ENCODE measurements at places on chromosomes 4 and X.

GRCh38 chr4:145819853-145820181, 118.8 kb downstream of the ZNF827 start:
- no peak for DNase-seq

DNA sequence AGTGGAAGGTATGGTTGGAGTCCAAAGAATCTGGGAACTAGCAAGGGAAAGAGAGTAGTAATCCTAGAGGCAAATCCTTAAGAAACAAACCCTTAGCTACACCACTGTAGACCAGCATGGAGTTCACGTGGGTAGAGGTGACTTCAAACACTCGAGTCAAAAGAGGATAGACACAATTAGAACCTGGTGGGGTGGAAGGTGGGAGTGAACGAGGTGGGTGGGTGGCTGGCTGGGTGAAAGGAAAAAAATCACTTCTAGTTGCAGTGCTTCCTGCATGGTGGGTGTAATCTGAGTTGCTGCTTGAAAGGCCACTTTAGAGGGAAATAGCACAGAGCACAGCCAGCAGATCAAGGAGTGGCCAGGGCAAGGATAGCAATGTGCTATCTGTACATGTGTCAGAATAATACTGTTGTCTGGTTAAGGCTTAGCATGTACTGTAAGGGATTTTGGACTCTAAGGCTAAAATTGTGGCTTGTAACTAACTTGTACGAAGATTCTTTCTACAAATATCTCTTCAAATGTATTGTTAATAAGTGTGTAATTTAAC, 356.2 kb downstream of the GRIA2 start:
- DNase-seq: no peak

GRCh38 chrX:40201329-40201885, 103.6 kb upstream of the BCOR start:
- no peak for DNase-seq

DNA sequence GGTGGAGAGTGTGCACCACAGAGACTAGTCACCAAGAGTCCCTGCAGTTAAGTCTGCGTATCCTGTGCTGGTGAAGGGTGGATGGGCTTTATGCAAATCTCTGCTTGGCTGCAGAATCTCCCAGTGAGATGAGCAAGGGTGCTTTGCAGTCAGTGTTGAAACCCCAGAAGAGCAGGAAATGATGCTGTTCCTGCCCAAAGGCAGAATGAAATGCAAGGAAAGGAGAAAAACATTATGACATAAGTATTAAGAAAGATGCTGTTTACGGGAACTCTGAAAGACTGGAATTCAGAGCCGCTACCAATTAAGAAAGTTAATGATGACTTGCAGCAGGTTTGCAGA, 25.4 kb upstream of the ACSL1 start:
- DNase-seq: no peak

- DNase-seq: no peak
Measured at GRCh38 chr4:91288702-91289311, 1015.0 kb upstream of the GRID2 start.

DNA sequence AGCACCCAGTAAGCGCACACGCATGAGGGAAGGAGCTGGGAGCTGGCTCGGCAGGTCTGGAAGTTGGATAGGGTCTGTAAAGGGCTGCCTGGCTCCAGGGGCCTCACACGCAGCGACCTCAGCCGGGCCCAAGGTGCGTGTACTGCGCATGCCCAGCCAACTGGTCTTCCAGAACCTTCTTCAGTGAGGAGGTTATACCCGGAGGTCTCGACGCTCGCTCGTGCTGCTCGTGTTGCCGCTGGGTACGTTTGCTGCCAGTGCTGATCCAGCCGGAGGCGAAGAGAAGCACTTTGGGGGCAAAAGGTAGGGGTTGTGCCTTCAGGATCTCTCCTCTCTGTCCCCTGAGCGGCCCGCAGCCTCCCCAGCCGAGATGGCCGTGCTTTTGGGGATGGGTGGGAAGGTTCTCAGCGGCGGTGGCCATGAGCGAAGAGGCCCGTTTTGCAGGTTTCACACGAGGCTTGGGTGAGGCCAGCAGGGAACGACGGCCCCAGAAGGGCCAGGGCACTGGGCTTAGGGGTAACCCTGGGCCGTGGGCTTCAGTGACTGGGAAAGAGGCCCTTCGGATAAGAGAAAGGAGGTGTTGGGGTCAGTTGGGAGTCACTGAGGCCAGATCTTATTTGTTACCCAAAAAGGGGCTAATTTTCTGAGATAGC, 3.8 kb upstream of the CXCL9 start:
- DNase-seq: no peak

DNA sequence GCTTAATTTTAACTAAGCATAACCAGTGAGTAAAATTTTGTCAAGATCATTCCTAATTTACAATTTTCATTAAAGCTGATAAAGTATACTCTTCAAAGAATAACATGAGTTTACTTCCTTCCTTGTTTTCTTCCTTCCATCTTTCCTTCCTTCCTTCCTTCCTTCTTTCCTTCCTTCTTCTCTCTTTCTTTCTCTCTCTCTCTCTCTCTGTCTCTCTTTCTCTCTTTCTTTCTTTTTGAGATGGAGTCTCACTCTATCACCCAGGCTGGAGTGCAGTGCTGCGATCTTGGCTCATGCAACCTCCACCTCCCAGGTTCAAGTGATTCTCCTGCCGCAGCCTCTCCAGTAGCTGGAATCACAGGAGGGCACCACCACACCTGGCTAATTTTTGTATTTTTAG, 42.7 kb upstream of the PTPN13 start:
- DNase-seq: no peak

GRCh38 chr4:56641494-56642051, 39.5 kb downstream of the HOPX start:
- no peak for DNase-seq

GRCh38 chr4:20954541-20954940, 254.3 kb downstream of the PACRGL start:
- no peak for DNase-seq

GRCh38 chrX:25028726-25029125, 13.0 kb upstream of the ARX start:
- DNase-seq: no peak

DNA sequence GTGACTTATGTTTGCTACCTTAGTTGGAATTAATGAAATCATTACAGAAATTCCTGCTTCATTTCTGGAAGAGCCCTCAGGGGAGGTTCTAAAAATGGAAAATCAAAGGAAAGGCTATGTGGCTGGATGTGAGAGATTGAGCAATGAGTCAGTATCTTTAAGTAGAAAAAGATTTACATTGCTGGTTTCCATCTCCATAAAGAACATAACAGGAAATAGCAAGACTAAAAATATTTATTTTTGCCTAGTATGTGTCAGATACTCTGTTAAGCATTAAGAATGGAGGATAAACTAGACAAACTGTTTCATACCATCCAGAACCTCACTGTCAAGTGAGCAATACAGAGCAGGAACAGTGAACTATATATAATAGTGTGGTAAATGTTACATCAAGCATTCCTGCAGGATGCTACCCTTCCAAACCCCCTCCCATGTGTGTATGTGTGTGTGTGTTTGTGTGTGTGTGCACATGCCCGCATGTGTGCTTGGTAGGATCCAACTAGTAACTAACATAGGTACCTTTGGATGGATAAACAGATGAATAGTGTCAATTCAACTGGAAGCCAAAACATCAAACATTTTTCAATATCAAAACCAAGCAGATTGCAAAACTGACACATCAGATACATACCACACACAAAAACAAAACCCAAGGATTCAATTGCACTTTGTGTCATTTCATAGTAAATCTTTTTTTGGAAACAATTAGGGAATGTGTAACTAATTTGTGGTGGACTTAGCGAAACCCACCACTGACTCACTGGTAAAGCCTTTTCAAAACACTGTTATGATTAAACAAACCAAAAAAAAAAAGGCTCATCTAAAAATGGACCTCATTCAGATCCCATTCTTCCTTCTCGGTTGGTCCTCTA, 223.4 kb downstream of the SHROOM3 start:
- DNase-seq: no peak
